Renal cortex interstitium (tissue), 15 donors: ENCODE measurements at places on chromosomes 3 and 15.
A peak's percentile ranks its signal among the peaks of the same experiment; 100 is the strongest.

DNA sequence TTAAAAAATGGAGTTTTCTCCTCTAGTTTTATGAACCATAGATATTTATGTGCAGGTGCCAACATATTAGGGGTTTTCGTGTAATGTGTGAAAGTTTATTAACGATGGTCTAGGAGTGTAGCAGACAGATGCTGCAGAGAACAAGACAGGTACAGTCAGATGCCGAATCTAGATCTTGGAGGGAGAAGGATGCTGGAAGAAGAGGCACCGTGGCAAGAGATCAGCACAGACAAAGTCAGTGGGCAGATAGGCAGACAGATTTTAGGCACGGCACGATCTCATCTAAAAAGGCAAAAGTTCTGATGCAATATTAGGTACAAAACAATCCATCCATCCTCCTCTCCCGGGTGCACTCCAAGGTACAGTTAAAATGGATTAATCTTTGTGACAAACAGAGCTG is 161.6 kb downstream of the TIGIT start:
- no peak for DNase-seq

DNA sequence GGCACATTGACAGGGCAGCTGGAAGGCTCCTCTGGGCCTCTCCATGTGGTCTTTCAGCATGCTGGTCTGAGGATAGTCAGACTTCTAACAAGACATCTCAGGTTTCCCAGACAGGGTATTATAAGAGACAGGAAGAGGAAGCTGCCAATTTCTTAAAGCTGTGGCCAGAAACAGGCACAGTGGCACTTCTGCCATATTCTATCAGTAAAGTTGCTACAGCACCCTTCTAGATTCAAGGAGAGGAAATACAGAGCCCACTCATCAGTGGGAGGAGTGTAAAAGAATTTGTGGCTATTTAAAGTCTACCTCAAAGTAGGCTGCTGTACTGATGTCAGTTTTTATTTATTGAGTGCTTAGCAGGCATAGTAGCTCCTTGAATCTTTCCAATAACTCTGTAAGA is 55.5 kb downstream of the BTD start:
- DNase-seq, result no peak

DNA sequence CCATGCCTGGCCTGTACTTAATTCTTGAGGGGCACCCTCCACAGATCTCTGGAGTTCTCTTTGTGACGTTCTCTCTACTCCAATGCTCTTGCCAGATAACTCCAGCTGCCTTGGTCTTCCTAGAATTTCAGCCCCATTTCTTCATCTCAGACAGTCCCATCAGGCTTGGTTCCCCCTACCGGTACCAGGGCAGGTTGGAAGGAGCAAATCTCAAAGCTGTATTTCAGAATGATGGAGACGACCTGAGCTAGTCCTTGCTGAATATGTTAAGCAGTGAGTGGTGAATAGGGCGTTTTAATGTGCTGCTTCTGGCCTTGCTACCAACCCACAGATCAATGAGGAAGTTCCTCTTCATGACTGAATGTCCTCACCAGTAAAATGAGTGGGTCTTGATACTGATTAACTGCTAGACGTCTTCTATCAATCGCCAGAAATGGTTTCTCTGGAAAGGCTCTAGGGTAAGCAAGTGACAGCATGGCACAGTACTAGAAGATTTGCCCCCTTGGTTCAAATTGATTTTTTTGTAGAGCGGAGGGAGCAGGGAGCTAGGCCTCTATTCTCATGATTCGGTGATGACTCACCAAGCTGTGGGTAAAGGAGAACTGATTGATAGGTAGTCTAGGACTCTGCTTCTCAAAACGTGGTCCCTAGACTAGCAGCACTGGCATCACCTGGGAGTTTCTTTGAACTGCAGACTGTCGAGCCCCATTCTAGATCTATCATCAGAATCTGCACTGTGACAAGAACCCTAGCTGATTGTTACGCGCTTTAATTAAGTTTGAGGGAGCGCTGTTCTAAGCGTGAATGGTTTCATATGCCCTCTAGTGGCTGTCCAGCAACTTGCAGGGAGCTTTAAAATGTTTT is 67.8 kb downstream of the UBP1 start:
- peak; percentile 18 for DNase-seq

DNA sequence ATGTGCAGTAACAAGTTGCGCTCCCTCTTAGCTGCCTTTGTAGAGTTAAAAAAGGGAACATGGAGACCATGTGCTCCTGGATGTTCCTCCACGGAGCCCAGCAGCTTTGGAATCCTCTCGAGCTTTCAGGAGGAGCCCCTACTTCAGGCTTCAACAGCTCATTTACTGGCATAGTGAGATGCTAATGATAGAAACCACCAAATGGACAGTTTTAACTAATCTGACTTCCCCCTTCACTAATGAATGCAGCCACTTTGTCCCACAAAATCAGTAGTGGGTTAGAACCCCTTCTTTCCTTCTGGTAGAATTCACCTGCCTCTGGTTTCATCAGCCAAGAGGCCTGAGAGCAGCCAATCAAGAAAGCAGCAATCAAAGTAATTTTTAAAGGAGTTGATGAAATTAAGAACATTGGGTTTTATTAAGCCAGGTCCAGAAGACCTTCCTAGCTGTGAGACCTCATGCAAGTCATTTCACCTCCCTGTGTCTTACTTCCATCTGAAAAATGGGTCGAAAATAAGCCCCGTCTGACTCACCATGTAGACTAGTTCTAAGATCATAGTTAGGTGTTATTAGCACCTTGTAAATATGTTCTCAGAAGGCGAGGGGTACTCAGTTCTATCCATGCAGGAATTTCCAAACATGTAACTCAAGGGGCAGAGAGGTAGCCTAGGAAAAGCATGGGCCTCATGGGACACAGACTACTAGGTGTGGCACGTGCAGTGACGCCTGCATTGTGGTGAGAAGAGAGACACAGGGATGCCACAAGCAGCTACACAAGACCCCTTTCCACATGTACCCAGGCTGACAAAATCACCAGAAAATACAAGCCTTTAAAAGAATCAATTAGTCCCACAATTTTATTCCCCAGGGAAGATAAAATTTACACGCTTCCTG is 179.7 kb upstream of the LPP start:
- DNase-seq, result no peak

DNA sequence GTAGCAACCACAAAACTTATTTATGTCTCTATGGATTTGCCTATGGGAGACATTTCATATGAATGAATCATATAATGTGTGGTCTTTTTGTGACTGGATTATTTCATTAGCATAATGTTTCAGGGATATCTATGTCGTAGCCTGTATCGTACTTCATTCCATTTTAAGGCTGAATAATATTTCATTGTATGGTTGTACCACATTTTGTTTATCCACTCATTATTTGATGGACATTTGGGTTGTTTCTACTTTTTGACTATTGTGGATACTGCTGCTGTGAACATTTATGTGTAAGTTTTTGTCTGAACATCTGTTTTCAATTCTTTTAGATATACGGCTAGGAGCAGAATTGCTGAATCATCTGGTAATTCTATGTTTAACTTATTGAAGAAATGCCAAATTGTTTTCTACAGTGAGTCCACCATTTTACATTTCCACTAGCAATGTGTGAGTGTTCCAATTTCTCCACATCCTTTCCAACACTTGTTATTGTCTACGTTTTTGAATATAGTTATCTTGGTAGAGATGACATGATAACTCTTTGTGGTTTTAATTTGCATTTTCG is 134.4 kb upstream of the DAZL start:
- DNase-seq, result no peak

GRCh38 chr3:169619793-169620192 is 43.7 kb downstream of the MECOM start:
- no peak for DNase-seq

GRCh38 chr15:50302581-50302980 is 37.1 kb upstream of the HDC start:
- DNase-seq, result no peak

DNA sequence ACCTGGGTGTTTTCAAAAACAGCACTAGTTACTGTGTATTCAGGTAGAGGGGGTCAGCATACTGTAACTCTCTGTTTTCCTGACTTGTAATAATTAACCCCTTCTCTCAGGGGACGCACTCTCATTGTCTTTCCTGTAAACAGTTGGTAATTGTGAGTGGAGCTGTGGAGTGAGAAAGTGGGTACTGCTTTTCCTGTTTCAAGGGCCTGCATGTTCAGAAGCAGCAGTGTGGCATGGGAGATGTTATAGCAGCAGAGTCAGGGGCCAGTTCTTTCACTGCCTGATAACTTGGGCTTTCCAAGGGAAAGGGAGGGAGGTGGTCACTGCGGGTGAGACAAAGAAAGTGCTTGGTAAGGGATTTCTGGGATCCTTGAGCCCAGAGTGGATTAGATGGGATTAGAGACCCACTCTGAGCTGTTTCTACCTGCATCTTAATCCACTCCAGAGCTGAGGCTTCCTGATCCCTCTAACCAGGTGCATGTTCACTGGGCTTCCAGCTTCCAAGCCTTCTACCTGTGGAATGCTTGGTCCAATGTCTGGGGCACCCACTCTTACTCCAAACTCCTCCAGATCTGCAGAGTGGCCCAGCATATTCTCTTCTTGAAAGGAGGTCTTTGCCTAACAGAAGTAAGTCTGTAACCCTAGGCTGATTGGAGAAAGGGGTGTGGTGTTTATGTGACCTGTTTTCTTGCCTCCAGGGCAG is 105.2 kb downstream of the RPLP1 start:
- DNase-seq, result no peak

- DNase-seq, result peak; percentile 66
These were observed 36.3 kb upstream of the TMC3 start for GRCh38 chr15:81410318-81410753.

DNA sequence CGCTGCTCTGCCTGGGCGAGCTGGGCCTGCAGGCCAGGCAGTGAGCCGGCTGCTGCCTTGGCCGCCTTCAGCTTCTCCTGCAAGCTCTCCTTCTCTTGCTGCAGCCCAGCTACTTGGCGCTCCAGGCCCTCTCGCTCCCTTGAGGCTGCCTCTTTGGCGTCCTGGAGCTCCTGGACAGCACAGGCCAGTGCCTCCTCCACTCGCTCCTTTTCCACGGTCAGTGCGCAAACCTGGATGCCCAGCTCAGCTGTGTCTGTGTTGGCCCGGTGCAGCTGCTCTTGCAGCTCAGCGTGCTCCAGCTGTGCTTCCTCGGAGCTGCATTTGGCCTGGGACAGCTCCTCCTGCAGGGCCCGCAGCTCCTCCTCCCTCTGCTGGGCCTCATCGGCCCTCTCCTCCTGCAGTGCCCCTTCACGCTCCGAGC is 23.1 kb downstream of the CXCR6 start:
- no peak for DNase-seq

DNA sequence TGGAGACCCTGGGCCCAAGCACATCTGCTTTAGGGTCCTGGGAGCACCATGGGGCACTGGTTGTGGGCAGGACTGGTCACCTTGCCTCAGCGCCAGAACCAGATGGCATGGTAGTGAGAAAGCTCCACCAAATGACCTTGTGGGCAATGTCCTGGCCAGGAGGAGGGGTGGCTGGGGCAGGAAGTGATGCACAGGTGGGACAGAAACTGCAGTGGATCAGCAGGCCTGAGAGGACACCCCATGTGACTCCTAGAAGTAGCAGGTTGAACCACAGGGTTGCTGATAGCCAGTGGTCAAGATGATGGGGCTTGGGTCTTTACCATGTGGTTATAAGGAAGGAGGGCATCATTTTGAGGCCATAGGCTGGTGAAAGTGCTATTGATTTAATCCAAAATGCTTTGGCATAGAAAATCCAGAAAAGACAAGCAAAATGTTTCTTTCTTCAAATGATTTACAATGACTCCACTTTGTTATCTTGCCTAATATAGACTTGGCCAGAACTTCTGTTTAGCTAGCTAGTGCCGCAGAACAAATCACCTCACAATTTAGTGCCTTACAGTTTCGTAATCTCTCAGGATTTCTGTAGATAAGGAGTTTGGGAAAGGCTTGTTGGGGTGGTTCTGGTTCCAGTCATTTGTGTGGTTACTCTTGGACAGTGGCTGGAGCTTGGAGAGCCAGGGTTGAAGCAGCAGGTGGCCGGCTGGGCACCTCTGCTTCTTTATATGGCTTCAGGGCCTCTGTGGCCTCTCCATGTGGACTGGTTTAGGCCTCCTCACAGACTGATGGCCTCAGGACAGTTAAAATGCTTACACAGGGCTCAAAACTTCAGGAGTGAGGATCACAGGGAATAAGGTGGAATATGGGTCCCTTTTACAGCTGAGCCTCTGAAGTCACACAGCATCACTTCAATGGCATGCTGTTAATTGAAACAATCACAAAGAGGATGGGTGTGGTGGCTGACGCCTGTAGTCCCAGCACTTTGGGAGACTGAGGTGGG is 27.5 kb downstream of the TMEM158 start:
- DNase-seq, result no peak

- no peak for DNase-seq
These were observed 2.7 kb upstream of the GOLGB1 start for GRCh38 chr3:121752261-121752660.

DNA sequence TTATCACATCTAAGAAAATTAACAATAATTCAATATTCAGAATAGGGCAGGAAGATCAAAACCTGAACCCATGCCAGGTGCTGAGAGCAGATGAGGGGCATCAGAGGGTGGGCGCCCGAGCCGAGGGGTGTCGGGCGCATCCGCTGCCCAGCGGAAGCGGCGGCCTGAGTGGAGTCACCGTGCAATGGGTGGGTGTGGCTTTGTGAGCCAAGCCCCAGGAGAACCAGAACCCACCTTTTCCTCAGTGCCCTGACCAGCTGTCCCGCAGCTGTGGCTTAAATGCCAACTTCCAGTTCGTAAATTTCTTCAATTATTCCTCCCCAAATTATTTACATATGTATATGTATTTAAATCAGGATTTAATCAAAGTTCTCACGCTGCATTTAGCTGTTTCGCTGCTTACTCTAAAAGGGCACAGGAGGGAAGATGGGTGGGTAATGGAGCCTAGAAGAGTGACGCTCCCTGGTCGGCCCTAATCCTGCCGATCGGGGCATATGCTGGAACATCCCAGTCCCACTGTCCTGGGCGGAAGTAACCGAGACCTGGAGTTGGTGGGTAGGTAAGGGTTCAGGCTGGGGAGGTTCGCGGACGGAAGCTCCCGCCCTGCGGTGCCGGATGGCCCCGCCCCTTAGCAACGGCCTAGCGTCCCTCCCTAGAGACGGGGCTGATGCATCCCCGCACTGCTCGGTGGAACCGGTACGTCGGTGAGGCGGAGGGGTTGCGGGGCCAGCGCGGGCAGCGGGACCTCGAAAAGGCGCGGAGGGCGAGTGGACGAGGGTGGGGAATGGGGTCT is 1.3 kb downstream of the DNAH1 start:
- no peak for DNase-seq

DNA sequence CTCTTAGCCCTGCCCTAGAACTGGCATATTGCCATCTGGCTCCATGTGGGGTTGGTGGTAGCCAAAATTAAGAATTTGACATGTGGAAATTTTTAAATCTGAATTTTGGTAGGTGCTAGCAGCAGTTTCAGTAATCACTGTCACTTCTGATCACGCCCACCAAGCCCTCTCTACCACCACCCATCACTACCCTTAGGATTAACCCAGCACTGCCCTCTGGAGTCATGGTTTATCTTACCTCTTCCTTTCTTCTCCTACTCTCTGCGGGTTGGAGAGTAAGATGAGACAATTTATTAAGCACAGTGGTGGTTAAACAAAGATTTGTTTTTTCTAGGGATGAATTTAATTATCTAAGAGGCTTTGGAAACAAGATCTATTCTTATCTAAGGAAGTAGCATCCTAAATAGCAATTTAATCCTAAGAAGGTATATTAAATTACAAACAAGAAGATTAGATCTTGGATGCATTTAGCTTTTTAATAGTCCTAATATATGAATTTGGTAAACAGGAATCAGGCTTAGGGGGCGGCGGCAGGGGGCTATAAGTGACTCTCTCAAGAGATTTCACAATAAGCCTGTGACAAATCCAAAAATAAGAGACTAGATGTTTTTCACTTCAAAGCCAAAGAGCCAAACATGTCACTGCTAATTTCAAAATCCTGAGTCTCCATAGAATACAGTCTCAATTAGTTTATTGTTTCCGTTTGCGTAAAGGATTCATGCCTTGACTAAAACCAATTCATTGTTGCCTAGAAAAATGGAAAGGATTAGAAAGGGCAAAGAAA is 498.4 kb upstream of the UBE2E2 start:
- no peak for DNase-seq

GRCh38 chr3:139970526-139970925 is 35.5 kb downstream of the CLSTN2 start:
- peak; percentile 19 for DNase-seq
